Stimulated activated CD4-positive, alpha-beta T cell treated with anti-CD3 and anti-CD28 coated beads, Interleukin-4, amount 100 ng/mL, for 24 hours (primary cell): ENCODE measurements at places on chromosomes 13 and 19.

- no peak for DNase-seq
These were observed 81.2 kb upstream of the WASF3 start for GRCh38 chr13:26476111-26476781.

DNA sequence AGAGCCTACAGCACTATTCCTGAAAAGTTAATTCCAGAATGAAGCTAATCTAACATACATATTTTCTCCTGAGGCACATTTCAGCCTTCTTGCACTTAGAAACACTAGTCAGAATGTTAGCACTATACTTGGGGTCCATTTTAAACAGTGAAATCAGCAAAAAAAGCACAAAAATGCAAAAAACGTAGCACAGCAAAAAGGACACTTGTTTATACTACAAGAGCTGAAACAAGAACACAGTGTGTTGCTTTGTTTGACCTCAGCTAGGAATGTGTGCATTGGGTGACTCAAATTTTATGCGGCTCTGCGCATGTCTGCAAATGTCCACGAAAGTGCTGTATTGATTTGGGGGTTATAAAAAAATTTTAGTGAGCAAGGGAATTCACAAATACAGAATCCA lies 226.2 kb downstream of the KCNRG start:
- no peak for DNase-seq

GRCh38 chr19:9671655-9672054 lies 3.2 kb downstream of the ZNF562 start:
- DNase-seq = no peak

DNA sequence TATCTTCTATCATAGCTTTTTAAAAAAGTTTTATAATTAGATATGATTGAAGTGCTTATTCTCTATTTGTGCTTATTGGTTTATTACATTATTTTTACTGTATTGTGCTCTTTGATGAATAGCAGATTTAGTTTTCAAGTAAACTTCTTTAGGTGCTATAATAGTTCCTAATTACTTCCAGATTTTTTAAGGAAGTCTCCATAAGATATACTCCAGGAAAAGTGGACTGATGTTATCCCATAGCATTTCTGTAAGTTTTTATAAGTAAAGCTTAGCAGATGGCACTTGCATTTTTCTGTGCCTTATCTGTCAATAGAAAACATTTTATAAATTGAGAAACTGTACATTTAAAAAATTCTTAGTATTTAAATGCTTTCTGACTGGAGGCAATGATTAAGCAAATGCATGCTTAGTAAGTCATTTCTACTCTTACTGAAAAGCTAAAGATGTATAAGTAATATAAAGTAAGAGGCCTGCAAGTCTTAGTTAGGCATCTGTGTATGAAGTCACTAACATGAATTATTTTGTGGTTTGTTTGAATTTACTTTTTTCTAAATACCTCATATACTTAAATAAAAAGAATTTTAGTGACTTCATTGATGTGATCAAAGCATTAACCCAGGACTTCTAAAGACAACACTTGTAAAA lies 182.8 kb downstream of the MAB21L1 start:
- DNase-seq = no peak

DNA sequence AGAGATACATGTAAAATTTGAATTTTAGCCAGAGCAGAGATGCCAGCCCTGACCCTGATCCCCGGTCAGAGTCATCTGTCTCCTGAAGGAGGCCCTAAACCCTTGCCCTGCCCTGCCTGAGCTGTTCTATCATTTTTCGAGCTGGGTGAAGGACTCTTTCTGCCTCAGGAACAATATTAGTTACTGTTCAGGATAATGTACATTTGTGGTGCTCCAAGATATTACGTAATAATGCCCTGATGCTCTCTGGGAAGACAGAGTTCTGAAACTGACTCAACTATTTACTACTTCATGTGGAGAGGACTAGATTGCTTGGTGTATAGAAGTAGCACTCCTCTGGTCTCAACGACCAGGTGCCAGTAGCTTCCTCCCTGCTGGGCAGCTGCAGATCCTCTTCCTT lies 37.9 kb upstream of the UBL3 start:
- no peak for DNase-seq

GRCh38 chr19:56974556-56975207 lies 134.2 kb upstream of the PEG3 start:
- no peak for DNase-seq
